CD4-positive, alpha-beta T cell treated with Interleukin-1 beta for 1 hour (primary cell): ENCODE measurements at places on chromosomes 12 and 14.

DNA sequence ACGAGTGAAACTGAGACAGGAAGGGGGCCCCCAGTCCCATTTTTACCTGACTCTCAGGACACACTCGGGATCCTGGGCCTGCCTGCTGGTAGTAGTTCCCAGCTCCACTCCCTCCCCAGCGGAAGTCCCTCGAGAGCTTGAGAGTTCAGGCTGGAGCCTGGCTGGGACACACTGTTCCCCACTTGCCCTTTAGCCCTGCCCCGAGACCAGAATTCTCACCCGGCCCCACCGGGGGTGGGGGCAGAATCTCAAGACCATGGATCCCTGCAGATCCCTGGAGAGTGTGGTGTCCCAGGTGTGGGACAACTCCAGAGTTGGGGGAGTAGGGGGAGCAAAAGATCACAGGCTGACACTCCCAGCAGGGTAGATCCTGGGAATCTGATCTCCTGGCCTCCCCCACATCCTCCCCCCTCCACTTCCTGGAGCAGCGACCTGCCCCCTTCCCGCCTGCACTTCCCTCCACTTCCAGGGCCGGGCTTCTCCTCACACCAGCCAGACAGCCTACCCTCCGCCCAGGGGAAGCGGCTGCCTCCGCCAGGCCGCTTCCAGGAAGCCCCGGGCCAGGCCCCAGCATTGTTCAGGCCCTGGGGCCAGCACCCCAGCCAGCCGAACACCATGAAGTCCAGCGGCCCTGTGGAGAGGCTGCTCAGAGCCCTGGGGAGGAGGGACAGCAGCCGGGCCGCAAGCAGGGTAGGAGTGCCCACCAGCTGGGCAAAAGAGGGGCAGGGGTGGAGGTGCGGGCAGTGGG, at the start of gene TNS2:
TSS of gene TNS2 (plus strand) at position 495 of the 748 bp plus-strand sequence. CDS start at position 616, 121 bp downstream.
- no peak for DNase-seq

DNA sequence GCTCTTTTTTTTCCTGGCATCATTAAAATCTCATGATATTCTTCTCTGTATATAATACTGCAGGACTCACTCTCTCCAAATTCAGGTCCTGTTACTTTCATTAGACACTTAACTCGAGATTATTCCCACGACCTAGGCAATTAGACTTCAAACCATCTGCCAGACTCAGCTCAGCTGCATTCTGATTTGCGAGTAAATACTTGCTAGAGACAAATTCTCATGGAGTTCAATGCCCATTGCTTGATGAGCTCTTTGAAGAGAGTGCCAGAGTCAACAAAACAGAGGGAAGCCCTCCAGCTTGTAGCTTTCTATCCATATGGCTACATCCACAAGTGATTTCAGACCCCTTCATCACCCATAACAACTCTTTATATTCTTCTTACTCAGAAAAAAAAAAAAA, 88.3 kb downstream of the GTF2A1 start:
- no peak for DNase-seq

GRCh38 chr12:76025601-76026575, 5.7 kb downstream of the PHLDA1 start:
- DNase-seq: no peak

- no peak for DNase-seq
Observed at GRCh38 chr14:76617440-76617839, 143.8 kb upstream of the VASH1 start.

- DNase-seq: no peak
Observed at GRCh38 chr14:95211721-95212504, 54.6 kb upstream of the DICER1 start.

- DNase-seq: no peak
Observed at GRCh38 chr14:91332171-91332985, 85.2 kb downstream of the CCDC88C start.
